ENCODE measurements at places on chromosomes 3 and 15.

DNA sequence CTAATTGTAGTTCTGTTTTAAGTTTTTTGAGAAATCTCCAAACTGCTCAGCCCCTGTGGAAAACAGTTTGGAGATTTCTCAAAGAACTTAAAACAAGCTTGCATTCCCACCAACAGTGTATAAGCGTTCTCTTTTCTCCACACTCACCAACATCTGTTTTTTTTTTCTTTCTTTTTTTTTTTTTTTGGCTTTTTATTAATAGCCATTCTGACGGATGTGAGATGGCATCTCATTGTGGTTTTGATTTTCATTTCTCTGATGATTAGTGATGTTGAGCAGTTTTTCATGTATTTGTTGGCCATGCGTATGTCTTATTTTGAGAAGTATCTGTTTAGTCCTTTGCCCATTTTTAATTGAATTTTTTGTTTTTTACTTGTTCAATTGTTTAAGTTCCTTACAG is 73.1 kb upstream of the COL8A1 start:
- DNase-seq, result no peak

GRCh38 chr3:177133860-177134815 is 63.1 kb downstream of the TBL1XR1 start:
- DNase-seq, result no peak

DNA sequence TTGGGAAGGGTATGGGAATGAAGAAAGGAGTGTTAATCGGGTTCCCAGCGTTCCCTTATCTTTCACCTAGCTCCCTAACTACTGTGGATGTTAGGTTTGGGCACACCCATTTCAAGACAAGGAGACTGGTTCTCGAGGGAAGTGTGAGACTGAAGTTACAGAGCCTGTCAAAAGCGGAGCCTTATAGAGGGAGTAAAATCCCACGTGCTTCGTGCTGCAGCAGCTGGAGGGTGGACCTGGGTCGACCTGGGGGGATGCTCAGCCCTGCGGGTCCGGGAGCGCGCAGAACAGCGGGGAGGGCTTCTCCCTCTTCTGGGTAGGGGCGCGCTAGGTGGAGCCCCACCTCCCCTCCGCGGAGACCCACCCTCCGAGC is 314 bp upstream of the TMED3 start:
- no peak for DNase-seq

DNA sequence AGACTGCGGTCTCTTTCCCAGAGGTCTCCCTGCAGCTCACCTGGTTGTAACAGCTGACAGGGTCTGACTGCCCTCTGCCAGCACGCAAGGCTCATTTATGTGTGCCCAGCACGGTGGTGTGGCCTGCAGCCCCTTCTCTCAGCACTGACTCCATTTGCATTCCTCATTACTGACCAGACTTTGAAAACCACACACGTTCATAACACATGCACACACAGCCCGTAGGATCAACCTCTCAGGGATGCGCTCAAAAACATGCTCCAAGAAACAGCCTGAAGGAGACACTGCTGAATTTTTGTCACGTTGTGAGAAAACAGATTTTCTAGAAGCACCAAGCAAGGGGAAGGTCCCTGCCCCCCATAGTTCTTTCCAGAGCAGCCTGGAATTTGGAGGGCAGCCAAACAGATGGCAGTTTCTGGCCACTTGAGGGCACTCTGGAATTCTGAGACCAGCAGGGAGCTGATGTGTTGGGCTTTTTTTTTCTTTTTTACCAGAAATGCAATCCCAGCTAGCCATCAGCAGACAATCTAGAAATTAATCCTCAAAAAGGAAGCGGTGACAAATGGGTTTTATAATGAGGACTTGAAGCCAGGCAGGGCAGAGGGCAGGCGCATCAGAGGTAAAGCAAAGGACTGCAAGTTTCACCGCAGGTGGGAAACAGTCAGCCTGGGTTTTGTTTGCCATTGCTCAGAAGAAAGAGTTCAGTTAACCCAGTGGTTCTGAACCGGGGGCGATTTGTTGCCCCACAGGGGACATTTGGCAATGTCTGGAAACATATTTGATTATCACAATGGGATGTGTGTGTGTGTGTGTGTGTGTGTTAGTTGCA is 170.5 kb upstream of the PROK2 start:
- peak; percentile 67 for DNase-seq

DNA sequence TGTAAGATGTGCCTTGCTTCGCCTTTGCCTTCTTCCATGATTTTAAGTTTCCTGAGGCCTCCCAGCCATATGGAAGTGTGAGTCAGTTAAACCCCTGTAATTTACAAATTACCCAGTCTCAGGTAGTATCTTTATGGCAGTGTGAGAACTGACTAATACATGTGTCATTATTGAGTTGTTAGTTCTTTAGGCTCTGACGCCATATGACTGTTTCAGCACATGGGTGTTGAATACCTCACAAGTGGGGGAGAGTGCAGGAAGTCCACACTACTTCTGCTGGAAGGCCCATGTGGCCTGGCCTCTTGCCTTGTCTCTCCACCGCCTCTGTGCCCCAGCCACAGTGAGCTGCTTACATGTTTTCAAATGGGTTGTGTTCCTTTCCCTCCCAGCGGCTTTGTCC is 28.5 kb downstream of the MFSD1 start:
- no peak for DNase-seq

- DNase-seq, result peak; percentile 89
Observed at GRCh38 chr3:115814778-115815380, 191.6 kb downstream of the GAP43 start.

GRCh38 chr15:49270541-49271421 is 100.7 kb downstream of the GALK2 start:
- DNase-seq, result no peak

- peak; percentile 35 for DNase-seq
Observed at GRCh38 chr15:90325726-90326125, 26.4 kb upstream of the ZNF774 start.

GRCh38 chr3:171157286-171157685 is 130.8 kb upstream of the SLC2A2 start:
- no peak for DNase-seq

- DNase-seq, result no peak
Observed at GRCh38 chr3:37198996-37199395, 24.6 kb upstream of the LRRFIP2 start.

DNA sequence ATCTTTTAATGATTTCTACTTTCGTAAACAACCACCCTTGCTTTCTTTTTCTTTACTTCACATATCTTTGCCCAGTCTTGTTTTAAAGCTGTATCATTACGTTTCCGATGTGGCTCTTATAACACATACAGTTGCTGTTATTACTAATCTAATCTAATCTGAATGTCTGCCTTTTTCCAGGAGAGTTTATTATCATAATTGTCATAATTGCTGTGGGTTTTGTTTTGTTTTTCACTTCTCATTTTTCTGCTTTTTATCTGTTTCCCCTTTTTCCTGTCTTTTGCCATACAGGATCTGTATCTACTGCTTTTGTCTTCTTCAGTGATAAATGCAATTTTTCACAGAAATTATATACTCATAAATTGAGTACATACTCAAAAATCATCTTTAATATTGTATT is 24.9 kb downstream of the HACL1 start:
- no peak for DNase-seq

- DNase-seq, result no peak
Observed at GRCh38 chr3:135109681-135110080, 314.6 kb downstream of the EPHB1 start.

All from activated CD8-positive, alpha-beta memory T cell treated with anti-CD3 and anti-CD28 coated beads for 24 hours (primary cell).